GM12892 (cell line): ENCODE measurements at places on chromosomes 7 and 10.

DNA sequence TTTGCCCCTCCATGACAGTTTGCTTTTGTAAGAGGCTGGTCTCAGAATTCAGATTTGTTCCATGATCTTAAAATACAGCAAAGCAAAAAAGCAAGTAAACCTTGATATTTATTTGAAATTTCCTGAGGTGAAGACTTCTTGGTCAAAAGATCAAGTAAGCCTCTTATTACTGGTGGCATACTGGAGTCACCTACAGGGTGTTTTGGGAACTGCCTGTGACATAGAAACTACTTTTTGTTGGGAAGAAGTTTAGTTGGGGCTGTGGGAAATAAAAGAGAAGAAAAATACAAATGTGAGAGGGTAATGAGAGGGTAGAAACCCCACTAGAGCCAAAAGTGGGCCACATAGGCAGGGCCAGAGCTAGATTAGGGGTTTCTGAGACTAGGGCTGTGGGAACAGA lies 217.9 kb downstream of the OTUD1 start:
- no peak for DNase-seq

GRCh38 chr10:127935071-127935561 lies 28.2 kb downstream of the PTPRE start:
- DNase-seq, result no peak

- DNase-seq, result no peak
Observed at GRCh38 chr7:6446838-6447580, 745 bp downstream of the DAGLB start.

- DNase-seq, result no peak
Observed at GRCh38 chr7:36358589-36358988, 31.1 kb upstream of the ANLN start.

DNA sequence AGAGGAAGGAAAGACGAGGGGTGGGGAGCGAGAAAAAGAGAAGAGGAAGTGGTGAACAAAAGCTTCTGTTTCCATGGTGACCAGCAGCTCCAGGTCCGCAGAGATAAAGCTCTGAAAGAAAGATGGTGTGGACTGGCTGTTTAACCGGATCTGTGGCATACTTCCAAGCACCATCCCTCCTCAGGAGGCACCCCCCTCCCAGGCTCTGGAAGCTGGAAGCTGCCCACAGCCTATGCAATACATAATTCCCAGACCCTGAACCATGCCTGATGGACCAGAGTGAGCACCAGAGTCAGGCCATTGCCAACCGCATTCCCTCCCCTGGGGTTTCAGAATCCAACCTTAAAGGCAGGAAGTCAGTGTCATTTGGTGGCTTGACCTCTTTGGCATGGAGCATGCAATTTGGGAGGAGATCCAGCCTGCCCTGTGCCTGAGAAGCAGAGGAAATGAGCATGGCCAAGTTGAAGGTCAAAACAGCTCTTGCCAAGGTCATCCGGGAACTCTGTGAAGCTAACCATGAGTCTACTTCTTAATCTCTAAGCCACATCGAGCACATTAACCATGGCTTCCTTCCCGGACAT lies 22.2 kb upstream of the CPXM2 start:
- DNase-seq, result no peak

DNA sequence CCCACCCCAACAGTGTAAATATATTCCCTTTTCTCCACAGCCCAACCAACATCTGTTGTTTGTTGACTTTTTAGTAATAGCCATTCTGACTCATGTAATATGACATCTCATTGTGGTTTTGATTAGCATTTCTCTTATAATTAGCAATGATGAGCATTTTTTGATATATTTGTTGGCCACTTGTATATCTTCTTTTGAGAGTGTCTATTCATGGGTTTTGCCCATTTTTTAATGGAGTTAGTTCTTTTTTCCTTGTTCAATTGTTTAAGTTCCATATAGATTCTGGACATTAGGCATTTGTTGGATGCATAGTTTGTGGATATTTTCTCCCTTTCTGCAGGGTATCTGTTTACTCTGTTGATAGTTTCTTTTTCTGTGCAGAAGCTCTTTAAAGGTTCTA lies 340.1 kb downstream of the NXPH1 start:
- no peak for DNase-seq

DNA sequence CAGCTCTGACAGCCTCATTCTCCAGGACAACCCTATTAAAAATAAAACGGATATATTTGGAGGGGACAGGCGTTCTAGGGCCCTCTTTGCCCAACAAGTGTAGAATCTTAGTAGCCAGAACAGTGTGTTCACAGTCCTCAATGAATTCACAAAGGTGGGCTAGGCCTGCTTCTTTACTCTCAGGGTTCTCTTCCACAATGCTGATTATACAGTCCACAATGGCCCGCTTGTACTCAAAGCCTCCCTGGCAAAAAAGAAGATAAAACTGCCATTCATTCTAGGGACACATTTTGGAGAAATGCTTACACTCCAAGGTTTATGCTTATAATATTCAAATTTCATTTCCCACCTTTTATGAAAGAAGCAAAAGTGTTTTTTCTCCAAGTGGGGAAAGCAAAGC lies 62.6 kb downstream of the MEST start:
- DNase-seq, result no peak

GRCh38 chr10:87734987-87735827 lies 75.5 kb downstream of the PAPSS2 start:
- no peak for DNase-seq
